ENCODE measurements at places on chromosomes 7 and 10. TPM values are rescaled to one million over a fixed set of nuclear protein-coding genes. Genes with fewer than 3 reads are reported as not detected.

AUTS2 gene
- polyA plus RNA-seq, result not detected

CFAP70 gene
- 1.1 TPM for polyA plus RNA-seq

TRDMT1 gene
- 5.4 TPM for polyA plus RNA-seq

ZNF33B gene
- 12.7 TPM for polyA plus RNA-seq

NUP205 gene
- polyA plus RNA-seq, result 174 TPM

AZGP1 gene
- not detected for polyA plus RNA-seq

PRSS2 gene
- 1.4 TPM for polyA plus RNA-seq

CALU gene
- 173 TPM for polyA plus RNA-seq

ADRA2A gene
- not detected for polyA plus RNA-seq
